ENCODE measurements at places on chromosomes 13 and 19. TPM values are rescaled to one million over a fixed set of nuclear protein-coding genes. Genes with fewer than 3 reads are reported as not detected.

- DNase-seq = no peak
These were observed 497.8 kb downstream of the UQCRFS1 start for GRCh38 chr19:28715157-28715556.

DNA sequence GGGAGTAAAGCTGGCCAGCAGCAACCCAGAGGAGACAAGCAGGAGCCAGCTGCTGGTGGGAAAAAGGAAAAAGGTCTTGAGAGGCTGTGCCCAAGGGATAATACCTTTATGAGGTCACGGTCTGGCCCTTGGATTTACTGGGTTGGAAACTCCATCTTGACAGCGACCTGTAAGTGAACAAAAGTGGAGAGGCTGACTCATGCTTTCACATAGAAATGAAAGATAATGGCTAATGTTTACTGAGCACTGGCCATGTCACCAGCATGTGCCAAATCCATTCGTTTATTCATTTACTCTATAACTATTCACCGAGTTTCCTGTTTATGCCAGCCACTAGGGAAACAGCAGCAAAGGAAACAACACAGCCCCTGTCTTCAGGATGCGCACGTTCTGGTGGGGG lies 4.7 kb downstream of the VRK3 start:
- peak; percentile 40 for DNase-seq

GRCh38 chr13:99981735-99982035 lies at the start of gene ZIC2:
ZIC2 (plus strand) TSS chr13:99981784; CDS start chr13:99982065, 281 bp downstream.
- no peak for DNase-seq

DNA sequence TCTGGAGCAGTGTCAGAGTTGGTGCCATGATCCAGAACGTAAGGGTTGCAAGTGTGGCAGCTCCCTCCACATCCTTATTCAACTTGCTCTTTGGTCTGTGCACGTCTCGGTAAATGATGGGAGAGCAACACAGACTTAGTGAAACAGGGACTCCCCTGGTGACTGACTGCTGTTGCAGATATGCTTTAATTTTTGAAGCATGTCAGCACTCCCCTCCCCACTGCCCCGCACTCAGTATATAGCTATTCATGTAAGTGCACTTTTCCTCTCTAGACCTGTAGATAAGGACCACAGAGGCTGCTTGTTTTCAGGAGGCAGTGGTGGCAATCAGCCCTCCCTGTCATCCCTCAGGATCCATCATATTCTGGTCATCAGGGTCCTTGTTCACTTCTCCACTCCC lies 470.9 kb downstream of the IRS2 start:
- DNase-seq = no peak

DNA sequence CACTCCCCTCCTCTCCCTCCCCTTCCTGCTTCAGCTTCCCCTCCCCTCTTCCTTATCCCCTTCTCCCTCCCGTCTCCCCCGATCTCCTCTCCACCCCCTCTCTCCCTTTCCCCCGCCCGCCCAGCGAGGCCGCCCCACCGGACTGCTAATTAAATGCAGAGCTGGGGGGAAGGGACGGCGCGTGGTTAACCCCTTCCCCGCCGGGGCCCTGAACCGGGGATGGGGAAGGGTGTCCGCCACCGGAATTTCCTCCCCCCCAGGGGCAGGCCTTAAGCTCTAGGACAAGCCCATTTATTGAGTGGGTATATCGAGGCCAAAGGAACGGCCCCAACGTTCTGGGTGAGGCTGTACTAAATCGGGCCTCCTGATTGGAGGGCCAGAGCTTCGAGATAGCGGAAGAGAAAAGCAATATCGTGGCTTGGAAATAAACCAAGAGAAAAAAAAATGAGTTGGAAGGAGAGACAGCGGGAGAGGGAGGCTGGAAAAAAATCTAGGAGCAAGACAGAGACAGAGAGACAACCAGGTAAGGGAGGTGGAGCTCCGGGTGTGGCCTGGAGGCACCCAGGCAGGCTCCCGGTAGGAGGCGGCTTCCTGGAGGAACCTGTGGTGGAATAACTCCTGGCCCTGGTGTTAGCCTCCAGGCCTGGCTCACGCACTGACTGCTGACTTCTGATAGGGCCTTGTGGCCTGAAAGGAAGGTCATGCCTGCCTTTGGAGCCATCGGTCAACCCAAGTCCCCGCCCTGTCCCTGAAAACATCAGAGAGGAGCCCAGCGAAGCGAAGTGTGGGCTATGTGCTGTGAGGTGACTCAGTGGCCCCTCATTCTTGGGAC lies 11.6 kb upstream of the JUND start:
- peak; percentile 54 for DNase-seq

DNA sequence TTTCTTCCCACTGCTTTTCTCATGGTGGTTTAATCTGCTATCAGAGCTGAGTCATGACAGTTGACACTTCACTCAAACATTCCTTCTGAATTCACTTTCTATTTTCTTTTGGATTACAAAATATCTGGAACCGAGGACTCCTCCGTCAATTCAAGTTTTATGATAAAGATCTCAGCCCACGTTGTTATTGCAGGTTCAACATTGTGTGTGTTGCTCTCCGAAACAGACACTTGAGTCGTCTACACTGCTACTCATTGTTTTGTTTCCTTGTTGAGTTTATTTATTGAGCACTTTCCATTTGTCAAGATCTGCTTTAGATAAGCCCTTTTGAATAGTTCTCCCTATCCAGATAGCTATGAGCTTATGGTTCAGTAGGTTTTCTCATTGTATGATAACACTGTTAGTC lies 636.1 kb upstream of the GPC6 start:
- no peak for DNase-seq

The SYMPK gene
- total RNA-seq = 55.1 TPM

The NAXD gene
- total RNA-seq = 24.8 TPM

All from dermis blood vessel endothelial cell (primary cell).